LHCN-M2 (cell line): ENCODE measurements at places on chromosomes 4 and X. TPM values are rescaled to one million over a fixed set of nuclear protein-coding genes. Genes with fewer than 3 reads are reported as not detected.

The RBMXL3 gene
- total RNA-seq, result not detected in 2 replicates

GRCh38 chr4:10977534-10977933, 293.0 kb upstream of the CLNK start:
- no peak for DNase-seq

The MAML3 gene
- 0.06 and 0.19 TPM in 2 replicates for total RNA-seq

The ODAPH gene
- total RNA-seq, result not detected in 2 replicates

- no peak for DNase-seq
Measured at GRCh38 chr4:2503809-2504208, 32.6 kb upstream of the FAM193A start.
